ENCODE measurements at places on chromosomes 16 and 17. TPM values are rescaled to one million over a fixed set of nuclear protein-coding genes. Genes with fewer than 3 reads are reported as not detected.

DNA sequence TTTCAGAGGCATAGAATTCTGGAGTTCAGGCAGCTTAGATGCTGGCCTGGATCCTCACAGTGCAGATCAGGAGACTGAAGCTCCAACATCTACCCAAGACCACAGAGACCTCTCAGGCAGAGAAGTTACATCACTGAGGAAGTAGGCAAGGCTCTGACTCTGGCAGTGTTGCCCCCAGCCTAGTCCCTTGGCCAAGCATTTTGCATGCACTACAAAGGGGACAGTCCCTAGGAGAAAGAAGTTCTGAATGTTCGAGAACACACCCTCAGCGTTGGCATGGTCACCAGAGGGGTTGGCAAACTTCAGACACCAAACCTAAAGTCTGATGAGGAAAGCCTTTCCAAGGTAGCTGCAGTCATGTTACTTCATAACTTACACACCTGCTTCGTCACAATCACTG is 2.5 kb downstream of the RANBP10 start:
- peaks cover 5% of the 10 kb centered on the region for H3K36me3 ChIP-seq
- H3K27me3 ChIP-seq = no peaks in the 10 kb centered on the region
- peaks cover 69% of the 10 kb centered on the region for H3K4me1 ChIP-seq
- peak overlapping the region; percentile 90 for H3K4me3 ChIP-seq
- DNase-seq = peak; percentile 85
- H3K27ac ChIP-seq = peak overlapping the region; percentile 99

DNA sequence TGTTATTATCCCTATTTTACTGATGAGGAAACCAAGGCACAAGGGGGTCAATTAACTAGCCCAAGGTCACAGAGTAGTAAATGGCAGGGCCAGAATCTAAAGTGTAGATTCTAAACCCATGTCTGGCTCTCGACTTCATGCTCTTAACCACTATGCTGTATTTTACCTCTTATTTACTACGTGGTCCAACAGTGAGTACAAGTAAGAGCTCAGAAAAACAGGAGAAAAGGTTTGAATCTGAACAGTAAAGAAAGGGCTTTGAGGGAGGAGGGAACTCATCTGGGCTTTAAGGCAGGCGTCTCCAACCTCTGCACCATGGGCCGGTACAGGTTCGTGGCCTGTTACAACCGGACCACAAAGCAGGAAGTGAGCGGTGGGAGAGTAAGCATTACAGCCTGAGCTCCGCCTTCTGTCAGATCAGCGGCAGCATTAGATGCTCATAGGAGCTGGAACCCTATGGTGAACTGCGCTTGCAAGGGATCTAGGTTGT is 62.9 kb downstream of the SMURF2 start:
- no peaks in the 10 kb centered on the region for H3K27me3 ChIP-seq
- H3K27ac ChIP-seq = peak overlapping the region; percentile 86
- DNase-seq = peak; percentile 26
- peaks cover 7% of the 10 kb centered on the region for H3K36me3 ChIP-seq
- H3K4me3 ChIP-seq = no peak overlapping the region
- peaks cover 25% of the 10 kb centered on the region for H3K4me1 ChIP-seq

- H3K27me3 ChIP-seq = no peaks in the 10 kb centered on the region
- H3K4me1 ChIP-seq = peaks cover 45% of the 10 kb centered on the region
- H3K27ac ChIP-seq = peak overlapping the region; percentile 83
- peak; percentile 83 for DNase-seq
- peak overlapping the region; percentile 20 for H3K4me3 ChIP-seq
- no peaks in the 10 kb centered on the region for H3K36me3 ChIP-seq
Measured at GRCh38 chr17:40355123-40355803, 9.3 kb downstream of the GJD3 start.

DNA sequence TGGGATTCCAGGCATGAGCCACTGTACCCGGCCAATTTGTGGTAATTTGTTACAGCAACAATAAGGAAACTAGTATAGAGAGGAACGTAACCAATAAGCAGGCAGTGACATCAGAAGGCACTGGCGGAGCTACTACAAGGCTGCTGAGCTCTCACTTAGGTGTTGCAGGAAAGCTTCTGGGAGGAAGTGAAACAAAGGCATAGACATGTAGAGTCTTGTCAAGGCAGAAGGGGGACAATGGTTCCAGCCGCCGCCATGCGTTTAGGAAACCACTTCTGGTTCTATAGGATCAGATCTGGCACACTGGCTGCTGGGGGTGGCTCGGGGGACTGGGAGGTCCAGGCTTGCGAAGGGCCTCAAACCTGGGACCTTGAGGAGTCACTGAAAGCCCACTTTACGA is 9.4 kb upstream of the CPSF4L start:
- no peak overlapping the region for H3K4me3 ChIP-seq
- no peaks in the 10 kb centered on the region for H3K4me1 ChIP-seq
- H3K27ac ChIP-seq = no peak overlapping the region
- H3K36me3 ChIP-seq = no peaks in the 10 kb centered on the region
- H3K27me3 ChIP-seq = no peaks in the 10 kb centered on the region

DNA sequence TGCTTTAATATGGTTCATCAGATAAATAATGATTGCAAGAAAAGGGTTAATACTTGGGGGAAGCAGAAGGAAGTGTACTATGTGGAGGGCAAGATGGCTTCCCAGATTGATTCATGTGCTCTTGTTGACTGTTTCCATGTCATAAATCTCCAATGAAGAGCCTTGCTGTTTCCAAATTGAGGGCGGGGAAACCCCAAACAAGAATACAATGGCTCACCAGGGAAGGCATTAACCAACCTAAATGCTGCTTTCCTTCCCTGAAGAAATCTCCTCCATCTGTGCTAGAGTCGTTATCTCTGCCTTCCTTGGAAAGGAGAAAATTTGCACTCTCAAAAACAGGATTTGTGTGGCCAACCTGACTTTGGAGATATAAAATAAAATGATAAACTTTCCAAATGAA is 28.0 kb upstream of the CDH13 start:
- H3K36me3 ChIP-seq = no peaks in the 10 kb centered on the region
- DNase-seq = no peak
- H3K4me3 ChIP-seq = no peak overlapping the region
- no peak overlapping the region for H3K27ac ChIP-seq
- peaks cover 14% of the 10 kb centered on the region for H3K27me3 ChIP-seq
- no peaks in the 10 kb centered on the region for H3K4me1 ChIP-seq

Gene SEZ6L2
- not detected for polyA plus RNA-seq

Gene C16orf96
- not detected for polyA plus RNA-seq

Data from naive B cell (primary cell).